Left lobe of liver (tissue), 2 donors: ENCODE measurements at places on chromosomes 11 and 22. TPM values are rescaled to one million over a fixed set of nuclear protein-coding genes. Genes with fewer than 3 reads are reported as not detected.

The AMOTL1 gene
- total RNA-seq: 22.9 TPM

The UBQLN3 gene
- total RNA-seq: not detected

The SHISAL1 gene
- 0.10 TPM for total RNA-seq

The SHANK2 gene
- 33.8 TPM for total RNA-seq

The APOBEC3H gene
- total RNA-seq: not detected

The KREMEN1 gene
- total RNA-seq: 4.9 TPM

The APOBEC3B gene
- total RNA-seq: 0.93 TPM

The GLYAT gene
- 270 TPM for total RNA-seq

The RTN4RL2 gene
- total RNA-seq: 22.0 TPM

The APOA4 gene
- 102 TPM for total RNA-seq

The DLAT gene
- 9.3 TPM for total RNA-seq

The MB gene
- 0.48 TPM for total RNA-seq

The APOL5 gene
- not detected for total RNA-seq

The DEUP1 gene
- total RNA-seq: not detected

The OR52H1 gene
- total RNA-seq: 0.18 TPM

The DPAGT1 gene
- total RNA-seq: 34.3 TPM

The GGTLC2 gene
- not detected for total RNA-seq

The KLHDC7B gene
- 0.05 TPM for total RNA-seq

The LRRC74B gene
- not detected for total RNA-seq

The OSM gene
- total RNA-seq: 0.10 TPM

The CNTF gene
- total RNA-seq: 0.50 TPM

The RAG2 gene
- total RNA-seq: not detected

The C22orf42 gene
- total RNA-seq: not detected

The CNGA4 gene
- total RNA-seq: not detected

The ANO1 gene
- 260 TPM for total RNA-seq

The ZNF280A gene
- total RNA-seq: not detected

The DEFB131B gene
- not detected for total RNA-seq

The JAM3 gene
- 0.75 TPM for total RNA-seq

The KCNQ1 gene
- 2.1 TPM for total RNA-seq

The OR8A1 gene
- not detected for total RNA-seq

The MS4A3 gene
- 0.25 TPM for total RNA-seq

The TSGA10IP gene
- not detected for total RNA-seq

The KCNJ4 gene
- total RNA-seq: not detected

The ADAMTS8 gene
- 0.15 TPM for total RNA-seq

The SLC16A8 gene
- not detected for total RNA-seq

The NEFH gene
- total RNA-seq: 0.15 TPM

The MPPED1 gene
- total RNA-seq: 2.6 TPM
